Glutamatergic neuron (in vitro differentiated cells): ENCODE measurements at places on chromosomes 5 and 9.

- DNase-seq: no peak
Measured at GRCh38 chr9:37550781-37551180, 25.4 kb downstream of the FBXO10 start.

DNA sequence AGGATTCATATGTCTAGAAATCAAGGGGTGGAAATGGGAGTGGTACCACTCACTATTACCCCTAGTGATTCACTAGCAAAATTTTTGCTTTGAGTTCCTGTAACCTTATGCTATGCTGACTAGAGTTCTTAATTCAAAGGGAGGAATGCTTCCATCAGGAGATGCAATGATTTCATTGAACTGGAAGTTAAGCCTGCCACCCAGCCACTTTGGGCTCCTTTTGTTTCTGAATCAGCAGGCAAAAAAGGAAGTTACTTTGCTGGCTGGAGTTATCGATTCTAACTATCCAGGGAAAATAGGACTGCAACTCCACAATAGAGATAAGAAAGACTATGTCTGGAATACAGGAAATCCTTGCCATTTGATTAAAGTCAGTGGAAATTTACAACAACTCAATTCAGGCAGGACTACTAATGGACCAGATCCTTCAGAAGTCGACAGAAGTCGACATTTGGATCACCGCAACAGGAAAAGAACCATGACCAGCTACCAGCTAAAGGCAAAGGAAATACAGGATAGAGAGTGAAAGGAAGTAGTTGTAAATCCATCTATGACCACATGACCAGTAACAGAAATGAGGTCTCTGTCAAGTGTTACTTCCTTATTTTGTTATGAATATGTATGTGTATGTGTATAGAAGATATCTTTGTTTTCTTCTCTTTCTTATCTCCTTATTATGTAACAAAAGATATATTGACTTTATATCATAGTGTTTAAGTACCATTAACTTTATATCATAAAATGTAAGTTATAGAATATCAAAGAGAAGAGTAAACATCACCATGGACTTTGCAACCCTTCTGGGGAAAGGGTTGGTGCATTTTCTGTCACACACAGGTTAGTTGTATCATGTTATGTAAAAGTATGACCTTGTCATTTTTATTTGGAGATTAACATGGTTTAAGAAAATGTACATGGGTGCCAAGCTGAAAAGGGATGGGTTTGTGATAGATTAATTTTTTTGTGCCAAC lies 198.7 kb upstream of the HAPLN1 start:
- DNase-seq: no peak

DNA sequence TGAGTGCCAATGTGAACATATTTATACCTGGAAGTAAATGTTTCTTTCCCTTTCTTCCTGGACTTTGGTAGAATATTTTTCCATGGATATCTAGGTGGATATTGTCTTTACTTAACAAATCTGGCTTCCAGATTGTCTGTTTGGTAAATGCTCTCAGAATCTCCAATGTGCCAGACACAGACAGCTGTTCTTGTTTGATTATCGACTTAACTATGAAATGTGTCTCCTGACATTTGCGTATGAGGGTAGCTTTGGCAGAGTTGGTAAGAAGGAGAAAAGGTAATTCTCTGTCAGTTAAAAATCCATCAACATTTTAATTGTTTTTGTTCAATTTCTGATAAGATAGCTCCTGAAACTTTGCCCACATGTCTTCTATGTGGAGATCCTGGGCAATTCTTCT lies 196.4 kb upstream of the NUDT12 start:
- no peak for DNase-seq

DNA sequence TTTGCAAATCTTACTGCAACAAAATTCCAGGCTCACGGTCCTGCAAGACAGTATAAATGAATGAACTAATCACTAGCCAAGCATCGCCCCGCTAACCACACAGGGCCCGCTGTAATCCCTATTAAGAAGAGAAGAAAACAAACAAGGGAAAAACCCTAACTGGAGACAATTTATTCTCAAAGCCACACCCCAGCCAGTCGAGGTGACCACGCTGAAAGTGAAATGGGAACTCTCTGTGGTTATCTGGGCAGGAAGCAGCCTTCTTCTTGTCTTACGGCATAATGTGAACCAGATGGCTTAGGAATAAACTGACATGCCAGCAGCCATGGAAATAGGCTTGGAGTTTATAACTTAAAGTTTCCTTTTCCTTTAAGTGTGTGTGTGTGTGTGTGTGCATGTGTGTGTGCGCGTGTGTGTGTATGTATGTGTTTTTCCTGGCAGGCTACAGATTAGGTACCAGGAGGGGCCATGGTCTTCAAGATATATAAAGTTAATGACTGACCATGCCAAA lies 120.2 kb downstream of the SEMA6A start:
- no peak for DNase-seq

DNA sequence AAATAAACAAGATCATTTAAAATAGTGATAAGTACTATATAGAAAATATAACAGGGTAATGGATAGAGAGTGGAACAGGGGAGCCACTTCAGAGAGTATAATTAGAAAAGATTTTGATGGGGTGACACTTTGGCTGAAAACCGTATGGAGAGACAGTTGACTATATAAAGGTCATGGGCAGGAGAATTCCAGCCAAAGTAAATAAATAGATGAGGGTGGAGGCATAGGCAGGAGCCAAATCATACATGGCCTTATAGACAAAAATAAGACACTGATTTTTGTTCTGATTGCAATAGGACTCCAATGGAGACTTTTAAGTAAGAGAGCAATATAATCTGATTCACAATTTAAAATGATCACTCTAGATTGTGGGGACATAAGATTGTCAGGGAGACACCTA lies 37.5 kb upstream of the NUDT12 start:
- no peak for DNase-seq
